ENCODE measurements at places on chromosomes 12 and 14.

- no peak overlapping the region for H3K27ac ChIP-seq
- H3K4me1 ChIP-seq: no peaks in the 10 kb centered on the region
- DNase-seq: no peak
- no peak overlapping the region for H3K4me3 ChIP-seq
- H3K36me3 ChIP-seq: no peaks in the 10 kb centered on the region
- no peaks in the 10 kb centered on the region for H3K27me3 ChIP-seq
Measured at GRCh38 chr12:87812681-87813080, 216.5 kb downstream of the C12orf50 start.

GRCh38 chr12:65902500-65902899 is 78.2 kb downstream of the HMGA2 start:
- H3K36me3 ChIP-seq: no peaks in the 10 kb centered on the region
- peaks cover 5% of the 10 kb centered on the region for H3K27me3 ChIP-seq
- H3K4me1 ChIP-seq: no peaks in the 10 kb centered on the region
- no peak for DNase-seq
- H3K27ac ChIP-seq: no peak overlapping the region
- no peak overlapping the region for H3K4me3 ChIP-seq

DNA sequence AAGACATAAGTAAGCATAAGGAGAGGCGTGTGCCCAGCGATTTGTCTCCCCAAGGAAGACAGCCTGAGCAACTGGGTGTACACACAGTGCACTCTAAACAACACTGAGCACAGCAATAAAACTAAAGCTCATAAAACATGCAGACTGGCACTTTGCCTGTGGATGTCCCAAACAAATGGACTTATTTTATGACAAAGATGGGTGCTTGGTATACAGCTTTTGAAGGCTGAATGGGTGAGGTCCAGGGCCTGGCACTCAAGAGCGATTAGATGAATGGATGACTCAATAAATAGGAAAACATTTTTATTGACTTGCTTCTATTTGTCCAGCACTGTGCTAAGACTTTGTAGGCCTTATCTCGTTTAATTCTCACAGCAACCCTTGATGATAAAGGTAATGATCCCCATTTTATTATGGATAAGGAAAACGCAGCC is 28.5 kb downstream of the LGMN start:
- H3K27ac ChIP-seq: no peak overlapping the region
- no peak overlapping the region for H3K4me3 ChIP-seq
- no peak for DNase-seq
- H3K4me1 ChIP-seq: peaks cover 5% of the 10 kb centered on the region
- no peaks in the 10 kb centered on the region for H3K36me3 ChIP-seq
- H3K27me3 ChIP-seq: peaks cover 38% of the 10 kb centered on the region

DNA sequence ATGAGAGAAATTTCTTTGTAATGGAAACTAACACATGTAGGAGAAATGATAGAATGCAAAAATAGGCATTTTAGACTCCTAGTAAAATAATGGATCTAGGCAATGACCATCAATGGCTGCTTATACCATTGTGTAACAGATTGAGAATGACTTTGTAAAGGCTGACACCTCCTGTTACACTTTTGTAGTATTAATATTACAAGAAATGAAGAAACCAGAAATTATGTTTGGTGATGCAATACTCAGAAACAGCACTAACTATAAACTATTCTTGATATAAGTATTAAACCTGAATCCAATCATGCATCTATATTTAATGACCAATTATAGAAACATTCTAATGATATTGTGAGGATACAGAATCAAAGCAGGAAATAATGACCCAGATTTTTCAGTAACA is 108.5 kb upstream of the CNTN1 start:
- no peak for DNase-seq
- H3K36me3 ChIP-seq: no peaks in the 10 kb centered on the region
- H3K27me3 ChIP-seq: no peaks in the 10 kb centered on the region
- no peak overlapping the region for H3K4me3 ChIP-seq
- H3K27ac ChIP-seq: no peak overlapping the region
- H3K4me1 ChIP-seq: no peaks in the 10 kb centered on the region

DNA sequence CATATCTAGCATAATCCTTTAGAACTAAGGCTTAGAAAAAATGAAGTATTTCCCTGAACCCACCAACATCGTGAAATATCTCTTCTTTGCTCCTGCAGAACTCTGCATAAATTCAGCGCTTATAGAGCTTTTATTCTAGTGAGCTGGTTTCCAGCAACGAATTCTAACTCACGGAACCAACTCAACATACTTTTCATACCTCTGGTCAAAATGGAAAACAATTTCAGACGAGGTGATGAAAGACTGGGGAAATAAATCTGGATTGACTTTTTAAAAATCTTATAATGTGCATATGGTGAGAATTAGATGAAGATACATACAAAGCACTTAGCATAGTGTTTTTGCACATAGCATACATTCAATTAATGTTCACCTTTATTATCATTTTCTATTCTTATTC is 62.6 kb upstream of the BBS10 start:
- H3K36me3 ChIP-seq: peaks cover 16% of the 10 kb centered on the region
- peaks cover 20% of the 10 kb centered on the region for H3K4me1 ChIP-seq
- H3K4me3 ChIP-seq: no peak overlapping the region
- H3K27ac ChIP-seq: no peak overlapping the region
- DNase-seq: no peak
- no peaks in the 10 kb centered on the region for H3K27me3 ChIP-seq

- no peak for DNase-seq
- H3K4me1 ChIP-seq: no peaks in the 10 kb centered on the region
- H3K4me3 ChIP-seq: no peak overlapping the region
- H3K27ac ChIP-seq: no peak overlapping the region
- H3K36me3 ChIP-seq: peaks cover 65% of the 10 kb centered on the region
Measured at GRCh38 chr12:109937371-109937770, 37.3 kb downstream of the TCHP start.

DNA sequence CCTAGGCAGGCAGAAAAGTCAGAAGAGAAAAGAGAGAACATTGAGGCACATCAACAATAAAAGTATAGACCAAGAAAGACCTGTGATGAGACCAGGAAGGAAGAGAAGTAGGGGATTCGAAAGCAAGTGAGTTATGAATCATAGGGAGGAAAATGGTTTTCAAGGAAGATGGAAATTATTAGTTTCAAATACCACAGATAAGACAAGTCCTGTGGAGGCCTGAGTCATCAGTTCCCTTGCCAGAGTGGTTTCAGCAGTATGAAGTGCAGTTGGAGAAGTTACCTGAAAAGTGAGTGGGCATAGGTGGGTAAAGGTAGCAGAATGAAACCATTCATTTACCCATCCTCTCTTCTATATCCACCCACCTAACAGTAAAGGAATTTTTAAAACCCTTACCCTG is 25.2 kb upstream of the TSPAN8 start:
- no peak for DNase-seq
- no peaks in the 10 kb centered on the region for H3K36me3 ChIP-seq
- no peaks in the 10 kb centered on the region for H3K4me1 ChIP-seq
- no peaks in the 10 kb centered on the region for H3K27me3 ChIP-seq
- H3K4me3 ChIP-seq: no peak overlapping the region
- H3K27ac ChIP-seq: no peak overlapping the region

- no peaks in the 10 kb centered on the region for H3K4me1 ChIP-seq
- no peak for DNase-seq
- H3K4me3 ChIP-seq: no peak overlapping the region
- peaks cover 50% of the 10 kb centered on the region for H3K36me3 ChIP-seq
- no peaks in the 10 kb centered on the region for H3K27me3 ChIP-seq
- no peak overlapping the region for H3K27ac ChIP-seq
Measured at GRCh38 chr14:95415993-95416392, 96.3 kb upstream of the CLMN start.

DNA sequence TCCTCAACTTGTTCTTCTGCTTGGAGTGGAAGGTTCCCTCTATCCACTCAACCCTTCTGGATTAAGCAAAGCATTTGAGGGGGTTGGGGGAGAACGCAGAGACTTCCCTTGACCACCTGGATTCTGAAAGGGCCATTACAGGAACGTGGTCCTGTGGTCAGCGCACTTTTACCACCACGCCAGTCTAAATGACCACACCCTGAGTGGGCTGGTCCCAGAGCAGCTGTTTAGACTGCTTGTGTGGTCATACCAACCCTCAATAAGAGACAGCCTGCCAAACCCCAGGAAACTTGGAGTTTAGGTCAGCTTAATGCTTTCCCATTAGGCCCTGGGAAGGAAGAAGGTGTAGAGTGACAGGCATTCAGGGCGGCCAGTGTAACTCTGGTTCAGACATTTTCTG is 165.5 kb upstream of the ATP2B1 start:
- H3K27ac ChIP-seq: no peak overlapping the region
- H3K36me3 ChIP-seq: peaks cover 9% of the 10 kb centered on the region
- peaks cover 6% of the 10 kb centered on the region for H3K4me1 ChIP-seq
- no peaks in the 10 kb centered on the region for H3K27me3 ChIP-seq
- no peak for DNase-seq
- H3K4me3 ChIP-seq: no peak overlapping the region

GRCh38 chr12:94938583-94938982 is 64.9 kb downstream of the NDUFA12 start:
- no peaks in the 10 kb centered on the region for H3K27me3 ChIP-seq
- no peak for DNase-seq
- H3K27ac ChIP-seq: no peak overlapping the region
- peaks cover 7% of the 10 kb centered on the region for H3K36me3 ChIP-seq

DNA sequence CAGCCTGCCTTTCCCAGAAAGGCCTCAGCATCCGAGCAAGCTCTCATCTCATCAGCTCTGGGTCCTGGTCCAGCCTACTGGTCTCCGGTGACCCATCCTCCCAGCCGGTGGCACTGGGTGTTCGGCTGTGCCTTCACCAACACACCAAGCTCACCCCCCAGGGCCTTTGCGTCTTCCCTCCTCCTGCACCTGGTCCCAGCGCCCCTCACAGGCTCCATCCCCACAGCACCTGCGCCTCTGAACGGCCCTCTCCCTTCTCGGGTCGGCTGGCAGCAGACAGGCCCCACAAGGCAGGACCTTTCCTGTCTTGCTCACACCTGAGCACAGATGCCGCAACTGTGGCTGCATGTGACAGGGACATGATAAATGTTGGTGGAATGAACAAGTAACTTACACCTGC is 13.1 kb downstream of the P2RX2 start:
- H3K4me3 ChIP-seq: no peak overlapping the region
- H3K27me3 ChIP-seq: no peaks in the 10 kb centered on the region
- H3K36me3 ChIP-seq: peaks cover 71% of the 10 kb centered on the region
- H3K27ac ChIP-seq: no peak overlapping the region

DNA sequence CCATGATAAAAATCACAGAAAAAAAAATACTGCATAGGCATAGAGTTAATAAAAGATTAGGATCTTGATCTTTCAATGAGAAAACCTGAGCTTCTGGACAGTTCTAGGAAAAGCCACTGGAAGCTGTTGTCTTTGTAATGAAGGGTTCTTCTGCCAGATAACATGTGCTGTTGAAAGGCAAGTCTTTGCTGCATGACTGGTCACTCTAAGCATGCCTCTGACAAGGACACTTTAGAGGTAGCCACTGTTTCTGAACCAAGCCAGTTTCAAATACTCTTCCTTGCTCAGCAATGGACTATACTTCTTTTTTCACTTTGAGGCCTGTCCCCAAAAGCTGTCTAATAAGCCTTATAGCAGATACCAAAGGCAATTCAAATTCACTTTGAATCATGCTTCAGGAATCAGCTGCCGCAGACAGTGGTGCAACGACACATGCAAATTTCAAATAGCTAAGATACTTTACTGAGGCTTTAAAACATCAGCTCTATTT is 70.2 kb downstream of the BTG1 start:
- DNase-seq: no peak
- peaks cover 46% of the 10 kb centered on the region for H3K4me1 ChIP-seq
- H3K4me3 ChIP-seq: no peak overlapping the region

- no peaks in the 10 kb centered on the region for H3K36me3 ChIP-seq
- DNase-seq: no peak
- no peak overlapping the region for H3K4me3 ChIP-seq
- H3K27me3 ChIP-seq: no peaks in the 10 kb centered on the region
- no peaks in the 10 kb centered on the region for H3K4me1 ChIP-seq
Measured at GRCh38 chr14:36718216-36718615, 56.6 kb downstream of the PAX9 start.

DNA sequence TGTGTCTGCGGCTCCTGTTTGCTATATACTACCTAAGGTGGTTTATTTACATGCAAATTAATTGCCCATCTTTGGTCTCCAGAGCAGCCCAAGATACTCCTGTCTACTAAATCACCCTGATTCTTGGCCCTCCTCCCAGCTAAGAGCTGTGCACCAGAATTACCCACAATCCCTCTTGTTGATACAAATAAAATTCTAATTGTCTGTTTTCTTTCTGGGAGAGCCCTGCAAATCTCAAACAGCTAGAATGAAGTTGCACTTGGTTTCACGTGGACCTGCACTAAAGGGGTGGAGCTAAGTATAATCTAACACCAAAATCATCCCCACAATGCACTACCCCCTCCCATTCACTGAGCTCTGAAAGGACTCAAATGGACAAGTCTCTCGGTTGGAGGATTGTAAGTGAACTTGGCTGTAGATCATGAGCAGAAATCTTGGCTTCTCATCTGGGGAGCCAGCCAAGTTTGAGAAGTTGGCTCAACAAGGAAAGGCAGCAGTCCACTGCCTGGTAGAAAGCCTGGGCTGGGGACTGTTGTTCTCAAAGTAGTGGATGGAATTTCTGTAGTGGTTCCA is 6.6 kb downstream of the MAX start:
- DNase-seq: no peak
- H3K27me3 ChIP-seq: no peaks in the 10 kb centered on the region
- peaks cover 79% of the 10 kb centered on the region for H3K36me3 ChIP-seq
- H3K4me3 ChIP-seq: peak overlapping the region; percentile 11
- H3K4me1 ChIP-seq: peaks cover 55% of the 10 kb centered on the region
- H3K27ac ChIP-seq: peak overlapping the region; percentile 6

DNA sequence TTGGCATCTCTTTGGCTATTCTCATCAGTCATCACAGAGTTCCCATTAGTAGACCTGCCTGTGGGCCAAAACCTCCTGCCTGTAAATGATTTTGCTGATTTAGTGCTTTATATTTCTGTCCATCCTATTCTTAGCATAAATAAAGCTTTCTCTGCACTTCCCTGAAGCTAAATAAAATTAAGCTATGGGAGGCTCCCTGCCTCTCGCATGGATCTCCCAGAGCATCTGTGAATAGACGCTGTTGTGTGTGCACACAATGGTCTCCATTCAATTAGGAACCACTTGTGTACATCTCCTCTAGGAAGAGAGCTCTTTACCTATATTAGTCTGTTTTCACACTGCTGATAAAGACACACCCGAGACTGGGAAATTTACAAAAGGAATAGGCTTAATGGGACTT is 80.4 kb downstream of the PPFIBP1 start:
- H3K27me3 ChIP-seq: peaks cover 4% of the 10 kb centered on the region
- H3K27ac ChIP-seq: no peak overlapping the region
- peaks cover 4% of the 10 kb centered on the region for H3K36me3 ChIP-seq
- no peak overlapping the region for H3K4me3 ChIP-seq
- DNase-seq: no peak

- H3K4me1 ChIP-seq: no peaks in the 10 kb centered on the region
- DNase-seq: no peak
- H3K36me3 ChIP-seq: no peaks in the 10 kb centered on the region
- H3K4me3 ChIP-seq: no peak overlapping the region
- H3K27ac ChIP-seq: no peak overlapping the region
- H3K27me3 ChIP-seq: peaks cover 1% of the 10 kb centered on the region
Measured at GRCh38 chr14:32049361-32050088, 27.6 kb upstream of the ARHGAP5 start.

DNA sequence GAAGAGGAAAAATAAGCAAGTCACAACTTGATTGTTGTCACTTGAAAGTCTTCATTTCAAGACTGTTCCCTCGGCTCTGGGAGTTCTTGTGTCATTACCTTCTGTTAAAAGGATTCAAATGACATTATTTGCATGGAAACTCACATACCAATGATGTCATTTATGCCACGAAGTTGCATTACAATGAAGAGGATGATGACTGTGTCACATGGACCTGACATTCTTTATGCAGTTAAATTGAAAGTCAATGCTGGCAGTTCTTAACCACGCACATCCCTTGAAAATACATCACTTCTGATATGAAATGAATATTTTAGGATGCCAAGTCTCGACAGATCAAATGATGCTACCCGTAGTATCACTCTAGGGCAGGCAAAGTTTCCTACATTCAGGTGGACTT is 1069.5 kb downstream of the VRK1 start:
- H3K4me3 ChIP-seq: no peak overlapping the region
- no peak overlapping the region for H3K27ac ChIP-seq
